ENCODE measurements at places on chromosomes 4 and X. TPM values are rescaled to one million over a fixed set of nuclear protein-coding genes. Genes with fewer than 3 reads are reported as not detected.

TENT5D gene
- not detected for polyA plus RNA-seq

GRCh38 chr4:138312536-138312911, 70.4 kb upstream of the SLC7A11 start:
- no peak for DNase-seq

DNA sequence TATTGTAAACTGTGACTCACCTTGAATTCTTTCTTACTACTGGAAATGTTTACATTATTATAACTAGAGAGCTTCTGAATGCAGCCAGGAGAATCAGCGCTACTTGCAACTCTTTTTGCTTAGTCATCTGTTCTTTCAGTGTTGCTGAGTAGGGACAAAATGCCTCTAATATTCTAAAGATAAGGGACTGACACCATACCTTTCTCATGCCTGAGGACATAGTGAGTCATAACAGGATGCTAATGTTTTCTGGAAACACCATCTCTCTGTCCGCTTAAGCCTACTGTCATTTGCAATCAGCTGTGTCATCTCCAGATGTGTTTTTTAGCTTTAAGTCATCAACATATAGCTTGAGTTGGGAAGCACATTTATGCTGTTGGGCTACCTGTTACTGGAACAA, 108.3 kb downstream of the QRFPR start:
- no peak for DNase-seq

F9 gene
- polyA plus RNA-seq, result not detected

DNA sequence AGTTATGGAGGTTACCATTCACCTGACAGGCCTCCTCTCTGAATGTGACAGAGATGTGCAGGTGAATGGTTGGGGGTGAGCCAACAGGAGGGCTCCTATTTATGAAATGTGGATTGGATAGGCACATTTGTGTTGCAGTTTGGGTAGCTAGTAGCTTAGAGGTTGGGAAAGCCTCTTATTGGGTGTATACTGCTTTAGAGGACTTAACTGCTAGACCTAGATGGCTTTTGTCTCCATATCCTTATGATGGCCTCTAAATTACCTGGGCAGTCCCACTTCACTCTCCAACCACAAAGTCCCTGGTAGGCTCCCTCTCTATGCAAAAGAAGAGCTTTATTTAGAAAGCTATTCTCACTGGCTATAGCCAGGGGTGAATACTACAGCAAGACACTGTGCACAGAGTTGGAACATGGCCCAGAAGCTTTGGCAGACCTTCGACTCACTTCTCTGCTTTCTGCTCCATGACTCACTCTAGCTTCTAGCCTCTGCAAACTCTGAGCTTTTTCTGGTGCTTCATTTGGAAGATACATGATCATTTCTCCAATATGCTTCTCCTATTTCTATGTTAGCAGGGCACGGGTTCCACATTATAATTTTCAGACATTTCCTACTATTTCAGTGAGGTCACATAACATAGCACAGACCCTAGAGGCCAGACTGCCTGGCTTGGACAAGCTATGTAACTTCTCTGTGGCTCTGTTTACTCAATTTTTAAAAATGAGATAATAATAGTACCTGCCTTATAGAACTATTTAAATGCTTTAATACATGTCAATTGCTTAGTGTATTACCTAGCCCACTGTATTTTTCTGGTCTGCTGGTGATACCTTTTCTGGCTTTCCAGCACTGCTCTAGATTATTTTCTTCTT, 6.0 kb upstream of the VGLL1 start:
- peak; percentile 89 for DNase-seq

USP51 gene
- polyA plus RNA-seq, result 3.5 TPM

GRCh38 chr4:88705805-88706492, 8.3 kb upstream of the NAP1L5 start:
- no peak for DNase-seq

- DNase-seq, result no peak
These were observed 165.4 kb upstream of the USP38 start for GRCh38 chr4:143019351-143019750.

DNA sequence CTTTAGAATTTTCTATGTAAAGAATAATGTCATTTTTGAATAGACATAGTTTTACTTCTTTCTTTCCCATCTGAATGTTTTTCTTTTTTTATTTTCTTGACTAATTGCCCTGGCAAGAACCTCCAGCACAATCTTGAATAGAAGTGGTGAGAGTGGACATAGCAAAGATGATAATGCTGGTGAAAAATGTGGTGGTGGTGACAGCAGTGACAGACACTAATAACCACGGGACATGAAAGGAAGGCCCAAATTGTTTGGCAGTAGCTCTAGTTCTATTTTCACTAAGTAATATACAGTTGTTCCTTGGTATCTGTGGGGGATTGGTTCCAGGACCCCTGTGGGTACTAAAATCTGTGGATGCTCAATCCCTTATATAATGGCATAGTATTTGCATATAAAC, 29.6 kb downstream of the C4orf54 start:
- no peak for DNase-seq

- no peak for DNase-seq
These were observed 107.5 kb downstream of the STK32B start for GRCh38 chr4:5158825-5159224.

CXCR3 gene
- 0.32 TPM for polyA plus RNA-seq
